Naive thymus-derived CD8-positive, alpha-beta T cell (primary cell): ENCODE measurements at places on chromosomes 12 and 14. TPM values are rescaled to one million over a fixed set of nuclear protein-coding genes. Genes with fewer than 3 reads are reported as not detected.

- no peak for DNase-seq
These were observed 56.6 kb downstream of the GALNT4 start for GRCh38 chr12:89468017-89468416.

Gene KIF26A
- not detected for polyA plus RNA-seq

Gene C14orf39
- not detected for polyA plus RNA-seq

- DNase-seq: no peak
These were observed 1.9 kb downstream of the MED21 start for GRCh38 chr12:27024291-27024690.

GRCh38 chr12:124496584-124496983 is 70.8 kb downstream of the NCOR2 start:
- no peak for DNase-seq

GRCh38 chr12:132638541-132639408 is 20.2 kb downstream of the P2RX2 start:
- no peak for DNase-seq

GRCh38 chr12:46265734-46266133 is 3.1 kb downstream of the SLC38A1 start:
- DNase-seq: no peak
